NCI-H774 (cell line): ENCODE measurements at places on chromosomes 3 and 15.
A peak's percentile ranks its signal among the peaks of the same experiment; 100 is the strongest.

DNA sequence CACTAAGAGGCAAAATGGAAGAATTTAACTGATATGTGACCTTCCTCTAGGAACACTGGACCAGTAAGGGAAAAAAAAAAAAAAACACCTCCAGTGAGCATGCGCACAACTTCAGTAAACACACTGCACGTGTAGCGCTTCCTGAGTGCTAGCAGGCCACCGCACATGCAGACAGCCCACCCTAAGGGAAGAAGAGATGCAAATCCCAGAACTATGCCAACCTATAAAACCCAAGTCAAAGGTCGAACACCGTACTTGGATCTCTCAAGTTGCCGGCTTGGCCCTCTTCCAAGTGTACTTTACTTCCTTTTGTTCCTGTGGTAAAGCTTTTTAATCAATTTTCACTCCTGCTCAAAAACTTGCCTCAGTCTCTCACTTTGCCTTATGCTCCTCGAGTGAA lies 64.5 kb upstream of the CADPS start:
- no peak for DNase-seq

- DNase-seq, result no peak
Measured at GRCh38 chr15:58698887-58699641, 50.4 kb downstream of the ADAM10 start.

- DNase-seq, result no peak
Measured at GRCh38 chr3:122937745-122938144, 89.8 kb downstream of the SEMA5B start.

GRCh38 chr3:76097589-76097969 lies 312.2 kb upstream of the ZNF717 start:
- DNase-seq, result no peak

DNA sequence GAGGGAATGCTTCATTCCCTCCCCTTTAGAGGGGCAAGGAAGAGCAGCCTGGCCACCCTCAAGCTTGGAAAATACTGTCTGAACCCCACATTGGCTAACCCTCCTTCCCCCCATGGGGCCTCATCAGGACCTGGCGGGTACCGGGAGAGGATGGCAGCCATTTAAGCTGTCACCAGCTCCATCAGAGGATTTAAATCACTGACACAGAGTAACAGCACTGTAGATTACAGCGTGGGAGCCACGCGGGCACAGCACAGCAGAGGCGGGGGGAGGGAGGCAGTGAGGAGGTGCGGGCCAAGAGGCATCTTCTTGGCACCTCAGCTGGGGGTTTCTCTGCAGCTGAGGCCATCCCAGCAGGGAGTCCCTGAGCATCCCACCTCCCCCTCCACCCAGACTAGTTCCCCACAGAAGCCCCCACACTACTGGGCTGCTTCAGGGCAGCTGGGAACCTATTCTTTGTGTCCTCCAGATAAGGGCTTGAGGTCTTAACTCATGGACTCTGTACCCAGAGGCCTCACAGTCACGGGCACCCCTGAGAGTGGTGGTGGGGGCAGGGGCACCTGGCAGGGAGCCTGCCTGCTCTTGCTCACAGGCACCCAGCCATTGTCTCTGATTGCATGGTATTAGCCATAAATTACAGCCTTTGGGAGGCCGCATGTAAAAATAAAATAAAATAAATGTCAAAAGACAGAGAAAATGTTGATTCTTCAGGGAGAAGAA lies 21.9 kb upstream of the CACNA2D2 start:
- no peak for DNase-seq

DNA sequence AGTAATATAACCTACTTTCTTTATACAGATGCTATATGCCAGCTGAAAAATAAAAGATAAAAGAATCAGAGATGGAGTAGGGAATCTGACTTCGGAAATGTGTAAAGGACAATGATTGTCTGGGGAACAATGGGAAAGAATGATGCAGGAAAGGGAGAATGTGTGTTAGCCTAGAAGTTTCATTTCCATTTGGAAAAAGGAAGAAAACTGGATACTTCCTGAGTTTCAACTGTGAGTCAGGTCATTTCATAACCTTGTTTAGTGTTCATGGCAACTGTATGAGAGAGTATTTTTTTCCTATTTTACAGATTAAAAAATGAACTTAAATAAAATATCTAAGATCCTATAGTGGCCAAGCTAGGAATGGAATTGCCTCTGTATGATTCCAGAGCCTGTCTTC lies 261.3 kb upstream of the NECTIN3 start:
- no peak for DNase-seq

- DNase-seq, result peak; percentile 72
Measured at GRCh38 chr3:49903451-49904424, at the start of gene MST1R. Gene MST1R (minus strand): TSS chr3:49903873. CDS start chr3:49903609, 264 bp downstream.
